Regular cardiac myocyte (primary cell): ENCODE measurements at places on chromosomes 6 and 20. TPM values are rescaled to one million over a fixed set of nuclear protein-coding genes. Genes with fewer than 3 reads are reported as not detected.

EYS gene
- total RNA-seq, result under 0.01 TPM in 2 replicates

FAM83C gene
- under 0.01 TPM in 1 of 2 replicates, not detected in the other for total RNA-seq

OXT gene
- not detected in 2 replicates for total RNA-seq

RNF39 gene
- total RNA-seq, result 0.28 TPM in 1 of 2 replicates, not detected in the other

LY6G5B gene
- total RNA-seq, result 2.0 and 2.3 TPM in 2 replicates
